ENCODE measurements at places on chromosomes 5 and 9.

DNA sequence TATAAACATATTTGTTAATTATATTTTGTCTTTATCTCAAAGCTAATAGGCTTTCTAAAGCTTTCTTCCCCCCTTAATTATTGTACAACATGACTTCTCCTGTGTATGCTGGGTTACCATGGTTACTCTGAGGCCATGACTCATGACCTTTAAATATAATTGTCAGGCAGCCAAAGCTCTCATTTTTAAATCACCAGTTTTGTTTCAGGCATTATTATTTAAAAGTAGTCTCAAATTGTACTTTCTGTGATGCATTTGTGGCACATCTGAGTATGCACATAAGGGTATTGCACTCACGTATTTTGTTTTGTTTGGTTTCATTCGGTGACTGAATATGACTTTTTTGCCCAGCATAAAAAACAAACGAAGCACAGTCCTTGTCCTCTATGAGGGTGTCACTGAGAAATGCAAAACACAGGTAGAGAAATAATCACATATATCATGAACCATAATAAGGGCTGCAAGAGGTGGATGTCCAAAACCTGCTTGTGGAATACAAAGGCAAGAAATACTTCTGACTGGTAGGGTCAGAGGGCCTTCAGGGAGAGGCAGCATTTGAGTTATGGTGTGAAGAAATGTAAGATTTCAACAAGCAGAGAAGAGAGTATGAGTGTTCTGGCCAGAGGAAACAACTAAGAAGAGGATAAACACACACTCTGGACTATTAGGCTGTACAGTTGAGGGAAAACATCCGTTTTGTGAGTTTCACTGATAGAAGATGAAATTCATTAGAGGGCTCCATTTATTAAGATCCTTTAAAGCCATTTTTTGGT lies 2.1 kb downstream of the CCDC192 start:
- DNase-seq = no peak

DNA sequence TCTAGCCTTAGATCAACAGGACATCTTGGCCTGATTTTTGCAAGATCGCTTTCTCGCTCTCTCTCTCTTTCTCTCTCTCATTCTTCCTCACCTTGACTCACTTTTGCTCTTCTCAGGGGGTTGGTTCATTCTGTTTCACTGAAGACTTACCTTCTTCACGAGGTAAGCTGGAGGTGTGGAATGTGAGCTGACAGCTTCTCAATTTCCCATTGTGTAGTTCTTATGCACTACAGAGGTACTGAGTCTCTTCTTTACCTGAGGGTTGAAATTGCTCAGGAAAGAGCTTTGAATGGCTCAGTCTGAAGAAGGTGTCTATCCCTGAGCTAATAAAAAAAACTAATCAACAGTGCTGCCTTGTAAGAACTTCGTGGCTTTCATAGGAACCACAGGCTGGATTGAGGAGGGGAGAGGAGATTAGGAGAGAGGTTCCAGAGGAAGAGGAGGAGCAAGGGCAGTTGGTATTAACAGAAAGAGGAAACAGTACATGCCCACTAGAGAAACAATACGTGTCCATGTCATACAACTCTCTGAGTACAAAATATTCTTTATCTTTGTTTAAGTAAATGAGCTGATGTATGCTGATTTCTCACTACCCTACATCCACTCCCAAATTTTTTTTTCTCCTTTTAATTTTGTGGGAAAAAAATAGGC lies 192.2 kb downstream of the TMEM167A start:
- no peak for DNase-seq

DNA sequence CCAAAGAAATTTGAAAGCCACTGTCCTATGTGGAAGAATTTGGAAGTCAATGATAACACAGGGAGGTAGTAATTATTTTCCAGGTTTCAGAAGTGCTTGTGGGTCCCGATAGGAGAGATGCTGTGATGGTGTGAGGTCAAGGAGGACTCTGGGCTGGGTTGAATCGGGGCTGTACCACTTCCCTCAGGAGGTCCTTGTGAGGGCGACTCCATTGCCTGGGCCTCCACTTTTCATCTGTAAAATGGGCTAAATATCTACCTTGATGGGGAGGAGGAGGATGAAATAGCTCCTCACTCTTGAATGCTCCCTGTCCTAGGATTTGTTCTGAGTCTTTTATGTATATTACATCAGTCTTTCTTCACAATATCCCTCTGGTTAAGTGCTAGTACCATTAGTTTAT lies 59.0 kb downstream of the ROPN1L start:
- DNase-seq = no peak

DNA sequence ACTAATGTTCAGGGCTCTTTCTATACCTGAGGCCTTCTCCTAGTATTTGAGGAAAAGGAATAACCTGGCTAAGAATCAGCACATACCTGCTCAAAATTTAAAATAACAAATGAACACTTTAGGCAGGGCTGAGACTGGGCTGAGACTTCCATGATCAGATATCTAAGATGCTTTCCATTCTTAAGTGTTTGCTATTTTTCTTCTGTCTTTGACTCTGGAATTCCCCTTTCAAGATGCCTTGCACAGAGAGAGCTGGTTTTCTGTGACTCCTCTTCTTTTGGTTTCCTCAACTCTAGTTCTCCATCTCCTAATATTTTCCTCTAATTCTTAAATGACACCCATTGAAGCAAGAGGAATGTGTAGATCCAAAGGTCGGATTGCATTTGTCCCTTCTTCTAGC lies 61.1 kb downstream of the DPYSL3 start:
- no peak for DNase-seq

- DNase-seq = no peak
Observed at GRCh38 chr5:24376210-24376609, 268.6 kb downstream of the CDH10 start.

DNA sequence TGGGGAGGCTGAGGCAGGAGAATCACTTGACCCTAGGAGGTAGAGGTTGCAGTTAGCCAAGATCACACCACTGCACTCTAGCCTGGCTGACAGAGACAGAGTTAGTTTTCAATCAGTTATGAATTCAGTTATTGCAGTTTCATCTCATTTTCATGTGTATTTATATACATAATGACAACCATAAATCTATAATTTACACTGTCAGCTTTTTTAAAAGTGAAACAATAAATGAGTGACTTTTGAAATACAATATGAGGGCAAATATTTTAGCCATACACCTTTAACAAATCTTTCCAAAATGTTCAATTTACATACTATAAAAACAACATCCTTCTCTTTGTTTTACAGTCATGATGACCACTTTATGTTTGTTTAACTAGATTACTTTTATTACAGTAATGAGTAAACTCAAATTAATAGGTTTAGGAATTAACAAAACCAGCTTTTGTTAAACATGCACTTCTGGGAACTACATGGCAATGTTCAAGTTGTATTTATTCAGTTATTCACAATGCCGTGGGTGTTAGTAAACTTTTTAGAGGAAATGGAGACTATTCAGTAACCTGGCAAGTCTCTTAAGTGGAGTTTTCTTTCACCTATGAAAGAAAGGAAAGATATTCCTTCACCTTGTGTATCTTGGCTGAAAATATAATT lies 12.7 kb downstream of the TYRP1 start:
- DNase-seq = no peak

GRCh38 chr5:95241-95980 lies 3.4 kb downstream of the PLEKHG4B start:
- no peak for DNase-seq

- DNase-seq = peak; percentile 39
Observed at GRCh38 chr9:76296561-76297310, 97.5 kb downstream of the RFK start.

DNA sequence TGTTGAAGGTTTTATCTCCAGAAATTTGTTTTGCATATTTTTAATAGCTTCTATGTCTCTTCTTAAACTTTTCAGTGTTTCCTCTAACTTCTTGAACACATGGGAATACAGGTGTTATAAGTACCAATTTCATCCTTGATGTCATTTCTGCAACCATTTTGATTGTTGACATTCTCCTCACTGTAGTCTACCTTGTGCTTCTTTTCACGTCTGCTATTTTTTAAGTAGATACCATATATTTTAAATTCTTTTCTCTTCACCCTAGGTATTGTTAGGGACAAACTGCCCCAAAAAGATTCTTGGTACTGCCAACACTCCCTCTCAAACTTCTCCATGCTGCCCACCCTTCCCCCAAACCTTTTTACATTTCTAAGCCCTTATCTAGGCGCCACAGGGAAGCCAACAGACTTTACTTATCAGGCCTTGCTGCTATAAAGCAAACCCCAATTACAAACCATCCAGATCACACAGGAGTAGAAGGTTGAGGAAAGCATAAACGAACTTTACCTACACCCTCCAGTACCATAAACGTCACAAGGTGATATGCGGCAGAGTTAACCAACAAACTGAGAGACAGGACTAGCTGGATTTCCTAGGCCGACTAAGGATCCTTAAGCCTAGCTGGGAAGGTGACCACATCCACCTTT lies 1165.3 kb downstream of the TAF11L14 start:
- no peak for DNase-seq

DNA sequence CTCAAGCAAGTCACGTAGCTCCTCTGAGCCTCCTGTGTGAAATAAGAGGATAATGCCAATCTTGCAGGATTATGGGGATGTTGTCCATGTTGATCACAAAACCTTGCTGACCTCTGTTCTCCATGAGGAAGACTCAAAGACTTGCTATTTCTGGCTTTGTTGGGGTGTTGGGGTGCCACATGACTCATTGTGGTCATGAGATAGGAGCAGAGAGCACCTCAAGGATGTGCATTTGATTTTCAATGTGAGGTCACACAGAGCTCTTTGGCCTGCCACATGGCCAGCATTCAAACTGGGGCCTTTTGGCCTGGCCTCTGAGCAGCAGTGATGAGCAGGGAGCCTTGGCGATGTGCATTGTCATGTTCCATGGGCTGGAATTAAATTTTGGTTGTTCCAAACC lies 380.3 kb downstream of the GADD45G start:
- no peak for DNase-seq

DNA sequence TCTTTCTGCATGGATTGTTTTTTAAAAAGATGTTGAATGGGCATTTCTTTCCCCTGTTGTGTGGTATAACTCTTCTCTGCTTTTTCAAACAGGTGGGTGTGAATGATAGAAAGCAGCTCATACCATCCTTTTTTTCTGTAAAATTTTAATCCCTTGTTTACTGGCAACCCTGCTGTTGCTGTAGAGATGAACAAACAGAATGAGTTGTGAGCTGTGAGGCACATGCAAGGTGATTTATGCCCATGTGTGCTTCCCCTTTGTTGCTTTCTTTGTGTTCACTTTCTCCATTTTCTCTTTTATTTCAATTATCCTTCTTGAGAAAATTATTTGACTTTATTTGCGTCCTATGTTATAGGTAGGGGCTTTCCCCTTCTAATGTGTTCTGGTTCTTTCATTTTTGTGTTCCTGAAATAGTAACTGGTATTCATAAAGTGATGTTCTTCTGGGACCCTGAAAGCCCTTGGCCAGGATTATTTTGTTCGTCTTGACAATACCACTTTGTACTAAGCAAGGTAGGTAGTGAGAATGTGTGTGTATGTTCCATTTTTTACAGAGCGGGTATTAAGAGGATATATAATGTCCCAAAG lies 79.9 kb downstream of the AOPEP start:
- DNase-seq = no peak

DNA sequence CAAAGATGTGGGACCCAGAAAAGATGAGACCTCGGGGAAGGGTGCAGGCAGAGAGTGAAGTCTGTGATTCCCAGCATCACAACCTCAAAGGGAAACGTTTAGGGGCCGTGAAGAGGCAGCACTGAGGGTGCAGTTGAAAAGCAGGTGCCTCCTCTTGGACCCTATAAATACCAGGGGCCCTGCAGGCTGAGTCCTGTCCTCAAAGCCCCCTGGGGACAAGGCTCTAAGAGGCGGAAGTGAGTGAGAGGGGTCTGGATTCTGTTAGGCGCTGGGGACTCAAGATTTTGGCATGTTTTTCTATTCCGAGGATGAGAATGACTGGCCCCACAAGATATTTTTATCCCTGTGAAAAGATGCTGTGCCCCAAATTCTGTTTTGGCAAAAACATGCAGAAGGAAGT lies 107.8 kb downstream of the THBS4 start:
- DNase-seq = no peak

GRCh38 chr5:171673328-171673727 lies 112.3 kb upstream of the SMIM23 start:
- DNase-seq = no peak

DNA sequence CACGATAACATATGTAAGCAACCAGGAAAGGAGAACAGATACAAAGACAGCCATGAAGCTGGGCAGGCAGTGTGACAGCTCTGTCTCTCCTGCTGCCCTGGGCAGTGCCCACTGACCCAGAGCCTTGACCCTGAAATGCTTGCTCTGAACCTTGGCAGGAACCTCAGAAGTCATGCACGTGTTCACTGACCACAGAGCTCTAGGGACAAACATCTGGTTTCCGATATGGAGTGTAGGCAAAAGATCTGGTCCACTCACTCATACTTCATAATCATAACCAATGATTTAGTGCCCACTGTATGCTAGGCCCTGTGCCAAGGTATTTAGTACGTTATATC lies 102.6 kb downstream of the FSTL4 start:
- DNase-seq = no peak

DNA sequence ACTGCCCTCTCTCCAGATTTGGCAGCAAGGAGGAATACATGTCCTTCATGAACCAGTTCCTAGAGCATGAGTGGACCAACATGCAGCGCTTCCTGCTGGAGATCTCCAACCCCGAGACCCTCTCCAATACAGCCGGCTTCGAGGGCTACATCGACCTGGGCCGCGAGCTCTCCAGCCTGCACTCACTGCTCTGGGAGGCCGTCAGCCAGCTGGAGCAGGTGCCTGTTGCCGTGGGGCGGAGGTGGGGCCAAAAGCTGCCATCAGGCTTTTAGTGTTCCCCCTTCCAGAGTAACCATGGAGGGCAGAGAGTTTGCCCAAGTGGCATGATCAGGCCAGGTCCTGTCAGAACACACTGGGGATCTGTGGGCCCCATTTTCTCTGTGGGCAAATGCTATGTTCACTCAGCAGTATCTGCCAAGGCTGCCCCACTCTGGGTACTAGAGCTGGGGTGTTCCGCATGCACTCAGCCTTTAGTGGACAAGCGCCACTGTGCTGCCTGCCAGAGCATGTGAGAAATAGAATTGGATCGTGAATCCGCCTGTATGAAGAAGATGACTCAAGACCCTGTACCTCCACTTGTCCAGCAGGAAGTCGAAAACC lies 117.1 kb downstream of the DAB2IP start:
- no peak for DNase-seq

- no peak for DNase-seq
Observed at GRCh38 chr9:27537027-27537435, 7.4 kb upstream of the MOB3B start.

DNA sequence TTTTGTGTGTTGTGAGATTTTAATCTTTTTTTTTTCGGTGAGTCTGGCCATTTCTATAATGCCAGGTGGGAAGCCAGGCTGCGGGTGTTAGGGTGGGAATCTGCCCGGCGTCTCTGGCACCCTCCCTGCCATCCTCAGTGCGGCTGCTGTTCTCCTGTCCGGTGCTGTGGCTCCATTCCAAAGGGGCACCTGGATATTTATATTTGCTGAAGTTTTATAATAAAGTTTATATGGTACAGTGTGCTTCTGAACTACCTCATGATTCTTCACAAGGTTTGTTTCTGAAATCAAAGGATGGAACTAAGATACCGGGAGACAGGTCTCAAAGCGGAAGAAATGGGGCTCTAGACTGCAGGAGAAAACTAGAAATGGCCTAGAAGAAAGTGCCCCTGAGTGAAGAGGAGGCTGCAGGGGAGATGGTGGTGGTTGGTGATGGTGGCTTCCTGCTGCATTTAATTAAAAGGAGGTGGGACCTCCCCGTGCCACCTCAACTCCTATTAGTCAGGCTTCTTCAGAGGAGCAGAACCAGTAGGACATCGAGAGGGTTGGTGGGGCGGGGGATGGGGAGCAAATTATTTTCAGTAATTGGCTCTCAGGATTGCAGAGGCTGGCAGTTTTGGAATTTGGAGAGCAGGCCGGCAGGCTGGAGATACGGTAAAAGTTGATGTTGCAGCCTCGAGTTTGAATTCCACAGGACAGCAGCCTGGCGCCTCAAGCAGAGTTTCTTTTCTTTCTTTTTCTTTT lies 102.2 kb upstream of the ICE1 start:
- DNase-seq = no peak
